ENCODE measurements at places on chromosomes 11 and 22.

DNA sequence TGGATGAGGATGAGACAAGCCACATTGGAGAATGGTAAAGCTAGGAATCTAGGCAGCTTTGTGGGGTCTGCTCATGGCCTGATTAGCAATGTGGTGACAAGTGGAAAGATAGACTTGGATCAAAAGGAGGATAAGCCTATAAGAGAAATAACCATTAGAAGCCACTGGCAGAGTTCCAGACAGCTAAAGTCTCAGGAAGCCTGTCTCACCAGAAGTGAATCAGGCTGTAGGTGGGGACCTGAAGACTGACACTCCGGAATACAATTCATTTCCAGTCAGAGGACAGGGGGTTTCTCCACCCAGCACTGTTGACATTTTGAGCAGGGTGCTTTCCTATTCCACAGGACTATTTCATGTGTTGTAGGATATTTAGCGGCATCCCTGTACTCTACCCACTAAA lies 129.7 kb downstream of the ARHGAP42 start:
- DNase-seq = no peak

DNA sequence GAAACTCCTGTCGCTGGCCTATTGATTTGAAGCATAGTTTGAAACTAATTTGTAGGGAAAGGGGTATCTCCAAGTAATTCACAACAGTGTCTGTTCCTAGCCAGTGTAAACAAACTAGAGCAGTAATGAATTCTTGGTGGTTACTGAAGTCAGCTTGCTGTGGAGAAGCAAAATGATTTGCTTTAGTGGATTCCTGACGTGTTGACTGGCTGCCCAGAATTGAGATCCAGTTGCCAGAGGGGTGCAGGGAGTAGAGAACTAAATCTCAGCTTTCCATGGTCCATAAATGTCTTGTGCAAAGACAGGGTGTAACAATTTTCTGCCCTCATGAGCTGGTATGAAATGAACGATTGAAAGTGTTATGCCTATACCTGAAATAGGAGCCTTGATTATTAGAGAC lies 382.5 kb upstream of the KIRREL3 start:
- no peak for DNase-seq

DNA sequence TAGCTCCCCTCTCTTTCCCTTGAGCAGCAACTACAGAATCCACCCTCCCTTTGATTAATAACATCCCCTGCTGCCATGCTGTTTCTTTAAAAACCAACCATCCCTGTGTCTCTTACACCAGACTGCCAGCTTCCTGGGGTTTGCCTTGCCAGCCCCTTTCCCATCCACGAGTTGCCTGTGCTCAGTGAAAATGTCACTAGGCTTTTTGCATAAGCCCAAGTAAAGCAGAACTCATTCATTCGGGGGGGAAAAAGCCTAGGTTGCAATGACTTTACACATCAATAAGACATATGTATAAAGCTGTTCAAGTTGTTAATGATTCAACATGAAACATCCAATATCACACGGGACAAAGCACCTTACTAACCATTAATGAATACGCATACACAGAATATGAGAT lies 398.7 kb downstream of the OPCML start:
- no peak for DNase-seq

DNA sequence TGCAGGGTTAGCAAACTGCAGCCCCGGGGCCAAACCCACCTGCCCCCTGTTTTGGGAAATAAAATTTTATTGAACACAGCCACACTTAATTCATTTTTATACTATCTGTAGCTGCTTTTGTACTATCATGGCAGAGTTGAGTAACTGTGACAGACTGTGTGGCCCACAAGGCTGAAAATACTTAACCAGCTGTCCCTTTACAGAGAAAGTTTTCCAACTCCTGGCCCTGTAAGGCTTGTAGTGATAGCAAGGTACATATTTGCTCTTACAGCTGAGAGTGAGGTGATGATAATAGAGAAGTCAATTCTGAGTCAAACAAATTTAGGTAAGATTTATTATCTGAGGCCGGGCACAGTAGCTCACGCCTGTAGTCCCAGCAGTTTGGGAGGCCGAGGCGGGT lies 87.4 kb upstream of the SLC6A5 start:
- no peak for DNase-seq

All from esophagus squamous epithelium (tissue), 5 donors.